LHCN-M2 (cell line): ENCODE measurements at places on chromosomes 3 and 15. TPM values are rescaled to one million over a fixed set of nuclear protein-coding genes. Genes with fewer than 3 reads are reported as not detected.

Gene CDHR4
- total RNA-seq = not detected in 2 replicates

Gene C3orf22
- not detected in 2 replicates for total RNA-seq

Gene KIF23
- total RNA-seq = 134 and 149 TPM in 2 replicates

Gene GHRL
- not detected in 2 replicates for total RNA-seq

Gene TTLL13
- not detected in 2 replicates for total RNA-seq

Gene CHRFAM7A
- 2.2 and 4.6 TPM in 2 replicates for total RNA-seq

Gene GPR62
- not detected in 2 replicates for total RNA-seq

Gene IQCF5
- total RNA-seq = not detected in 2 replicates

Gene CA12
- 4.9 and 5.2 TPM in 2 replicates for total RNA-seq

Gene AADACL2
- total RNA-seq = not detected in 2 replicates

Gene SYNPR
- not detected in 2 replicates for total RNA-seq
